ENCODE measurements at places on chromosomes 6 and 20.

DNA sequence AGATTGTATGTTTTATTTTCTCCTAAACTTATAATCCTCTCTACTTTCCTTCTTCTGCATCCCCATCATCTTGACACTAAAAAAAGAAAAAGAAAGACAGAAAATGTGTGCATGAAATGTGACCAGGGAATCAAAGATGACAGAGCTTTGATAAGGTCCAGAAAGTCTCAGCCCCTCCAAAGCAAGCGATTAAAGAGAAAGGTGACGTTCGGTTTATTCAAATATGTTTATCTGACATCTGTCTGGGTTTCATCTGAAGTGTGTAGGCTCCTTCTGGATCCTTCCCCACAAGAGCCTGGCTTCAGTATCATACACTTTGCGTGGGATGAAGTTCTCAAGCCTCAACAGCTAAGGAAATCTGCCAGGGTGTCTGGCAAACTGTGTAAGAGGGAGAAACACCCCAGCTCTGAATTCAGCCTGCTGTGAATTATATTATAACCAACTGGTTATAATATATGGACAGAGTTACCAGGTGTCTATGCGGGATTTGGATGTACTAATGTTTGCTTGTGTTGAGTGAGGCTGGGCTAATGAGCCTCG, 263.0 kb downstream of the ZNF217 start:
- no peaks in the 10 kb centered on the region for H3K36me3 ChIP-seq
- no peak overlapping the region for H3K27ac ChIP-seq
- H3K27me3 ChIP-seq, result peaks cover 44% of the 10 kb centered on the region
- H3K4me3 ChIP-seq, result no peak overlapping the region

GRCh38 chr20:40251284-40251932, 437.6 kb downstream of the MAFB start:
- H3K36me3 ChIP-seq, result no peaks in the 10 kb centered on the region
- H3K4me1 ChIP-seq, result no peaks in the 10 kb centered on the region
- H3K27ac ChIP-seq, result no peak overlapping the region
- no peak overlapping the region for H3K4me3 ChIP-seq
- no peaks in the 10 kb centered on the region for H3K27me3 ChIP-seq

- no peaks in the 10 kb centered on the region for H3K4me1 ChIP-seq
- H3K4me3 ChIP-seq, result no peak overlapping the region
- no peaks in the 10 kb centered on the region for H3K36me3 ChIP-seq
- H3K27ac ChIP-seq, result no peak overlapping the region
- no peaks in the 10 kb centered on the region for H3K27me3 ChIP-seq
Measured at GRCh38 chr6:18115356-18115755, 7.1 kb downstream of the NHLRC1 start.

DNA sequence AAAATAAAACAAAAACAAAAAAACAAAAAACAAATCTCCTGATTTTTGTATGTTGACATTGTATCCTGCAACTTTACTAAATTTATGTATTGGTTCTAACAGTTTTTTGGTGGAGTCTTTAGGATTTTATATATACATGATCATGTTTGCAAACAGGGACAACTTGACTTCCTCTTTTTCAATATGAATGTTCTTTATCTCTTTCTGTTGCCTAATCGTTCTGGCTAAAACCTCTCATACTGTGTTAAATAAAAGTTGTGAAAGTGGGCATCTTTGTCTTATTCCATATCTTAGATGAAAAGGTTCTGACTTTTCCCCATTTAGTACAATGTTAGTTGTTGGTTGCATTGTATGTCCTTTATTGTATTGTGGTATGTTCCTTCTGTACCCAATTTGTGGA, 261.7 kb upstream of the NOX3 start:
- H3K27ac ChIP-seq, result no peak overlapping the region
- no peak for DNase-seq
- no peak overlapping the region for H3K4me3 ChIP-seq
- no peaks in the 10 kb centered on the region for H3K4me1 ChIP-seq

GRCh38 chr6:87322304-87323212, at the start of gene SMIM8:
TSS of gene SMIM8 (plus strand) at chr6:87322588. CDS start at chr6:87337032, 14,444 bp downstream.
- DNase-seq, result peak; percentile 74
- H3K27me3 ChIP-seq, result no peaks in the 10 kb centered on the region
- H3K4me1 ChIP-seq, result no peaks in the 10 kb centered on the region
- no peaks in the 10 kb centered on the region for H3K36me3 ChIP-seq
- no peak within 1 kb of the TSS for H3K27ac ChIP-seq
- peak within 1 kb of the TSS; percentile 95 for H3K4me3 ChIP-seq

DNA sequence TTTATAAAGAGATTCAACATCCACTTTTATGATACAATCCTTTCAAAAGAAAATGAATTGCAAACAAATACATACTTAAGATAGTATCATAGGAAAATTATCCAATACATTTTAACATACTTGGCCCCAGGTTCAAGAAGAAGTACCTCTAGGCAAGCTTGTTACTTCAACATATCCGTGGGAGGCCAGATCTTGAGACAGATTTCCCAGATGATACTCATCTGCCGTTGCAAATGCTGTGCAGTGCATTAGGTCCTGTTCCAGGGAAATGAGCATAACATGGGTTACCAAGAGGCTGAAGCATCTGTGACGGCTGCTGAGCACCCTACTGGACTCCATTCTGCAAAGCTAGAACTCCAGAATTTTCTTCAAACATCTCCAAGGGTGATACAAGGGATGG, 15.6 kb downstream of the RMND1 start:
- DNase-seq, result no peak
- H3K36me3 ChIP-seq, result peaks cover 4% of the 10 kb centered on the region

GRCh38 chr6:17729223-17730077, 22.7 kb upstream of the NUP153 start:
- H3K27ac ChIP-seq, result no peak overlapping the region
- H3K27me3 ChIP-seq, result no peaks in the 10 kb centered on the region
- H3K4me1 ChIP-seq, result peaks cover 11% of the 10 kb centered on the region
- no peaks in the 10 kb centered on the region for H3K36me3 ChIP-seq
- no peak for DNase-seq
- no peak overlapping the region for H3K4me3 ChIP-seq

DNA sequence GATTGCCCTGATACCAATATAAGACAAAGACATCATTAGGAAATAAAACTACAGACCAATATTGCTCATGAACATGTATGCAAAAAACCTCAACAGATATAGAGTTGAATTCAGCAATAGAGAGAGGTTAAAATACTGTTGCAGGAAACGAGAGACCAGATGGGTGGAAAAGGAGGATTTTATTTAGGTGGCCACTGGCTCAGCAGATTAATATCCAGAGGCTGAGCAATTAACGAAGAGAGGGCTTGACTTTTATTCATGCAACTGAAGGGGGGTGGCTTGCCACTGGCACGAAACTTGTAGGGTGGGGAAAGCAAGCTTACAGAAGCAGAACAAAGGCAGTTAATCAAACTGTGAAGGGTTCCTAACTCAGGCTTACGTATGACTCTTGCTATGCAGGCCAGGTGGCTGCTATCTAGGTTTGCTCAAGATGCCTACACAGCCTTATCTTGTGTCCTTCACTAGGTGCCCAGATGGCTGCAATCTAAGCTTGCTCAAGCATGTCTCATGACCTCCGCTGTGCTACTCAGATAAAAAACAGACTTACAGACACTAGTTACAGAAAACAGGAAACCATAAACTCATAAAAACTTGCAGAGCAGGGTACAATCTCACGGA, 126.4 kb downstream of the MMUT start:
- DNase-seq, result no peak
- H3K27me3 ChIP-seq, result no peaks in the 10 kb centered on the region

GRCh38 chr20:34332262-34332920, 29.2 kb upstream of the AHCY start:
- DNase-seq, result no peak
- H3K27me3 ChIP-seq, result no peaks in the 10 kb centered on the region
- no peak overlapping the region for H3K27ac ChIP-seq
- no peak overlapping the region for H3K4me3 ChIP-seq

GRCh38 chr6:19759117-19759880, 77.9 kb upstream of the ID4 start:
- DNase-seq, result peak; percentile 94
- peaks cover 39% of the 10 kb centered on the region for H3K4me1 ChIP-seq
- no peaks in the 10 kb centered on the region for H3K27me3 ChIP-seq
- 0 out of 2 replicates have a peak overlapping the region, but pooled peaks have one; percentile 21 for H3K4me3 ChIP-seq
- peak overlapping the region; percentile 68 for H3K27ac ChIP-seq

GRCh38 chr6:132830334-132830751, 16.0 kb downstream of the RPS12 start:
- no peak overlapping the region for H3K4me3 ChIP-seq
- H3K36me3 ChIP-seq, result no peaks in the 10 kb centered on the region

DNA sequence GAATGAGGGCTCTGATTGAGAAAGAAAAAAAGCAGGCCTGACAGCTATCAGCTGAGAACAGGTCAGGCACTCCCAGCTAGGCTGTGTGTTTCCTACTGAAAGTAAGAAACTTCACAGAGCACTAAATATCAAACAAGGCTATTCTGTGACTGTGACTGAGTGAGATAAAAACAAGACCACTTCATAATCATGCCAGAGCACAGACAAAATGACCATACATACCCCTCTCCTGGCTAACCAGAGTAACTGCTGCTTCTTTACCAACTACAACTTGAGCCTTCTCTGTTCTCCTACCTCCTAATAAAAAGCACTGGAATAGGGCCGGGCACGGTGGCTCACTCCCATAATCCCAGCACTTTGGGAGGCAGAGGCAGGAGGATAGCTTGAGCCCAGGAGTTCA, 6.8 kb upstream of the BTN1A1 start:
- no peak overlapping the region for H3K27ac ChIP-seq
- H3K4me3 ChIP-seq, result no peak overlapping the region

- no peak for DNase-seq
- peaks cover 26% of the 10 kb centered on the region for H3K4me1 ChIP-seq
- no peak overlapping the region for H3K4me3 ChIP-seq
Measured at GRCh38 chr6:5501837-5502236, 240.5 kb downstream of the FARS2 start.

DNA sequence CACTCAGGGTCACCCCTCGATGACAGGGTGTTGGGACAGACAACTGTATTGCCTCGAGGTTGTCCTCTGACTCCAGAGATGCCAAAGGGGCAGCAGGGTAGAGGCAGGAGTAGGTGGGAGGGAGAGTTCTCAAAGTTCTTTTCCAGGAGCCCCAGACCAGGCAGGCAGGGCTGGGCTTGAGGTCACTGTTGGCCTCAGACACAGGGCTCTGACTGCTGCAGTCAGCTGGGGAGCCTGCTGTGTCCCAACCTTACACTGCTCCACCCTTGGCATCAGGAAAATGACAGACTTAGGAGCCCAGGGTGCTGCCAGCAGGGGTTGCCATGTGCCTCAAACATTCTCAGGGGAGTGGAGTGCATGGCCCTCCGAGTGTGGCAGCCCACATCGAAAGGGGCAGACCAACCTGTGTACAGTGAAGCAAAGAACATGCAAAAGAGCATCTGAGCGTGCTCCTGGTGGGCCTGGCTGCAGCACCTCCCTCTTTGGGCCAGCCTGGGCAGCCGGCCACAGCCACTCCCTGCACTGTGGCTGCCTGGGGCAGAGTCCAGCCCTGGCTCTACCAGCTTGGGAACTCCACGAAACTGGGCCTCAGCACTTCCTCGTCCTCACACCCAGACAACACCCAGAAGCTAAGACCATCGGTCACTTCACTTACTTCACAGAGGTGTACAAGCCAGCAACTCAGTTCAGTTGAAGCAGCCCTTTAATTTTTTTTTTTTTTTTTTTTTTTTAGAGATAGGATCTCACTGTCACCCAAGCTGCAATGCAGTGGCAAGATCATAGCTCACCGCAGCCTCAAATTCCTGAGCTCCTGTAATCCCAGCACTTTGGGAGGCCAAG, 24.0 kb downstream of the C6orf132 start:
- H3K4me3 ChIP-seq, result no peak overlapping the region
- H3K27me3 ChIP-seq, result no peaks in the 10 kb centered on the region
- H3K36me3 ChIP-seq, result no peaks in the 10 kb centered on the region

GRCh38 chr20:48769069-48769983, 58.5 kb downstream of the PREX1 start:
- no peaks in the 10 kb centered on the region for H3K27me3 ChIP-seq
- H3K4me1 ChIP-seq, result no peaks in the 10 kb centered on the region
- DNase-seq, result no peak

GRCh38 chr20:50957276-50957675, 1.1 kb downstream of the DPM1 start:
- no peaks in the 10 kb centered on the region for H3K27me3 ChIP-seq
- H3K4me3 ChIP-seq, result peak overlapping the region; percentile 92
- H3K36me3 ChIP-seq, result peaks cover 38% of the 10 kb centered on the region
- peaks cover 39% of the 10 kb centered on the region for H3K4me1 ChIP-seq
- H3K27ac ChIP-seq, result no peak overlapping the region
- peak; percentile 31 for DNase-seq

- H3K36me3 ChIP-seq, result peaks cover 4% of the 10 kb centered on the region
- no peak overlapping the region for H3K4me3 ChIP-seq
- H3K27me3 ChIP-seq, result no peaks in the 10 kb centered on the region
- DNase-seq, result no peak
- no peak overlapping the region for H3K27ac ChIP-seq
- no peaks in the 10 kb centered on the region for H3K4me1 ChIP-seq
Measured at GRCh38 chr6:89339565-89339964, 13.0 kb downstream of the UBE2J1 start.

DNA sequence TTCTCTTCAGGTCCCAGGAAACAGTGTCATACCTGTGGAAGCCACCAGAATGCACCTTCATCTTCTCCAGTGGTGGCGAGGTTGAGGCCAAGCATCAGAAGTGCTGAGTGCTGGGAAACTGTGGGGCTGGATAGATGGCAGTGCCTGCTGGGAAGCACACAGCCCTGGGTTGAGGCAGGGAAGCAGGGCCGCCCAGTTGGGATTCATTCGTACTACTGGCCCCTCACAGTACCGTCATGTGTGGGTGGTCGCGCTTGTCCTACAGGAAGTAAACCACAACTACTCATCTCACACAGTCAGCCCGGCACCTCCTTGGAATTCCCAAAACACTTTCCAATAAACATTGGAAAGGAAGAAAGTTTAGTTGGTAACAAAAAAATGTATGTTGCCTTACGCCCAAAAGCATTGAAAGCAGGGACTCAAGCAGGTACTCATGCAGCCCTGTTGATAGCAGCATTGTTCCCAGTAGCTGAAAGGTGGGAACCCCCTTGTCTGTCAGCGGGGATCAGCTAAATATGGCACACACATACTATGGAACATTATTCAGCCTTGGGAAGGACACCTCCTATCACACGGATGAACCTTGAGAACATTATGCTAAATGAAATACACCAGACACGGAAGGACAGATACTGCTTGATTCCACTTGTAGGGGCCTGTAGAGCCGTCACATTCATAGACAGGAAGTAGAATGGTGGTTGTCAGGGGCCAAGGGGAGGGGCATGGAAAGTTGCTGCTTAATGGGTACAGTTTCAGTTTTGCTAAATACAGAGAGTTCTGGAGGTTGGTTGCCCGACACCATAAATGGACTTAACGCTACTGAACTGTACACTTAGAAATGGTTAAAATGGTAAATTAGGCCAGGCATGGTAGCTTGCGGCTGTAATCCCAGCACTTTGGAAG, 162.7 kb downstream of the MTHFD1L start:
- H3K4me1 ChIP-seq, result peaks cover 29% of the 10 kb centered on the region
- DNase-seq, result peak; percentile 17
- peak overlapping the region; percentile 94 for H3K27ac ChIP-seq
- H3K27me3 ChIP-seq, result no peaks in the 10 kb centered on the region
- H3K4me3 ChIP-seq, result no peak overlapping the region
- peaks cover 9% of the 10 kb centered on the region for H3K36me3 ChIP-seq
